Tibial nerve (tissue), 4 donors: ENCODE measurements at places on chromosomes 4 and X. TPM values are rescaled to one million over a fixed set of nuclear protein-coding genes. Genes with fewer than 3 reads are reported as not detected.
A peak's percentile ranks its signal among the peaks of the same experiment; 100 is the strongest.

Gene PRSS48
- total RNA-seq, result not detected

DNA sequence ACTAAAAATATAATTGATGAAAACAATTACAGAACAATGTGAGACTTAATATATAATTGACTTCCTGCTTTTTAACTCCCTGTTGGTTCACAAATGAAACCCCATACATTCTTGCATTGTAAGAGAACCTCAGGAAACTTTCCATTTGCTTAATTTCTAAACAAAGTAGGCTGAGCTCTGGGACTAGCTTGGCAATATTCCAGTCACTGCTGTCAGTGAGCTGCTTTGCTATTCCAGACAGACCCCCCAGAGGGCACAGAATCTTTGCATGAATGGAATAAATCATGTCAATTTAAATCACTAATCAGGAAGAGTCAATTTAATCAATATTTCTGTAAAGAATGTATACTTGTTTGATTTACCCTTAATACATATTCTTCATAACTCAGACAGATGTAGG lies 110.6 kb downstream of the NEXMIF start:
- no peak overlapping the region for H3K27ac ChIP-seq
- DNase-seq, result no peak
- H3K27me3 ChIP-seq, result no peaks in the 10 kb centered on the region

- no peak overlapping the region for H3K27ac ChIP-seq
- no peaks in the 10 kb centered on the region for H3K27me3 ChIP-seq
- H3K4me3 ChIP-seq, result no peak overlapping the region
- H3K4me1 ChIP-seq, result peaks cover 4% of the 10 kb centered on the region
Observed at GRCh38 chr4:48187813-48188212, 53.8 kb upstream of the TXK start.

DNA sequence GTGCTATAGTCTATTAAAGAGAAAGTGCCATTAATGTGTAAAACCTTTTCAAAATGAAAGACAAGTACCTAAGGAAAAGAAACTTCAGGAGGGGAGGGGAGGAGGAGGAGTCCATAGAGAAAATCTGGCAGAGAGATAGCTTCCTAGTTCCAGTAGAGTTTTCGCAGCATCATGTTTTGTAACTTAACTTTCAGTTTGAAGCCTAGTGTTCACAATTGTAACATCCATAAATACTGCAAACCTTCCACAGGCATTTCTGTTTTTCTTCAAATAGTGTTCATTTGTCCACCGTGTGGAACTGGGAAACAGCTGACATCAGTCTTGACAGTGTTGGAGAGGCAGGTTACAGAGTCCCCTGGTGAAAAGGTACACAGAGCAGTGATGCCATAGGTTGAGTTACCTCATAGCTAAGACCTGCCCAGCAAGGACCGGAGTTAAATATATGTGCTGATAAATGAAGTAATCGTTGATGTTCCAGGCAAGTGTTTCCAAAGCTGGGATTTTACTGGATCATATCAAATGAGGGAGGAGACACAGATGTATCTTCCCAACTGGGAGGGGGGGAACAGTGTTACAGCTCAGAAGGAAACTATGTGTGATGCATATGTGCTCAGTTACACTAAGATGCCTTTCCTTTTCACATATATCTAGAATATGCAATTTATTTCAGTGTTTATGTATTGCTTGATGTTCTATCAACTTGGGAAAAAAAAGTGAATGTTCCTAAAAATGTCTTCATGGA lies 369.5 kb upstream of the FAM241A start:
- H3K4me3 ChIP-seq, result no peak overlapping the region
- H3K27me3 ChIP-seq, result no peaks in the 10 kb centered on the region
- no peak overlapping the region for H3K27ac ChIP-seq
- H3K36me3 ChIP-seq, result no peaks in the 10 kb centered on the region
- H3K4me1 ChIP-seq, result no peaks in the 10 kb centered on the region
- DNase-seq, result no peak

DNA sequence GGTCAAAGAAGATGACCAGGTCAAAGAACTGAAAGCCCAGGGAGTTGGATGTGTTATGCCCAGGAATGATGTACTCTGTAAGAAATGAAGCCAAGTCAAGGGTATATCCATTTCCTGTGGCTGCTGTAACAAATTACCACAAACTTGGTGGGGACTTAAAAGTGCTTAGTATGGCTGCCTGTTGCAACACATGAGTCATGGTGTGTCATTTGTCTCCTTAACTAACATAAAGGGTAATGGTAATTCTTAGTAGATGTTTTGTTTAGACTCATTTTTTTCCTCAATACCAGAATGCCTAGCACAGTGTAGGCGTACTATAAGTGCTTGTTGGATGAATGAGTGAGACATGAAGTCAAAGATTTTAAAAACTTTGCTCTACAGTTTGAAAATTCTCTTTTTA lies 45.7 kb downstream of the SYTL5 start:
- no peaks in the 10 kb centered on the region for H3K4me1 ChIP-seq
- no peak for DNase-seq
- no peaks in the 10 kb centered on the region for H3K36me3 ChIP-seq
- no peak overlapping the region for H3K4me3 ChIP-seq
- no peak overlapping the region for H3K27ac ChIP-seq

Gene NEK1
- total RNA-seq, result 100 TPM

DNA sequence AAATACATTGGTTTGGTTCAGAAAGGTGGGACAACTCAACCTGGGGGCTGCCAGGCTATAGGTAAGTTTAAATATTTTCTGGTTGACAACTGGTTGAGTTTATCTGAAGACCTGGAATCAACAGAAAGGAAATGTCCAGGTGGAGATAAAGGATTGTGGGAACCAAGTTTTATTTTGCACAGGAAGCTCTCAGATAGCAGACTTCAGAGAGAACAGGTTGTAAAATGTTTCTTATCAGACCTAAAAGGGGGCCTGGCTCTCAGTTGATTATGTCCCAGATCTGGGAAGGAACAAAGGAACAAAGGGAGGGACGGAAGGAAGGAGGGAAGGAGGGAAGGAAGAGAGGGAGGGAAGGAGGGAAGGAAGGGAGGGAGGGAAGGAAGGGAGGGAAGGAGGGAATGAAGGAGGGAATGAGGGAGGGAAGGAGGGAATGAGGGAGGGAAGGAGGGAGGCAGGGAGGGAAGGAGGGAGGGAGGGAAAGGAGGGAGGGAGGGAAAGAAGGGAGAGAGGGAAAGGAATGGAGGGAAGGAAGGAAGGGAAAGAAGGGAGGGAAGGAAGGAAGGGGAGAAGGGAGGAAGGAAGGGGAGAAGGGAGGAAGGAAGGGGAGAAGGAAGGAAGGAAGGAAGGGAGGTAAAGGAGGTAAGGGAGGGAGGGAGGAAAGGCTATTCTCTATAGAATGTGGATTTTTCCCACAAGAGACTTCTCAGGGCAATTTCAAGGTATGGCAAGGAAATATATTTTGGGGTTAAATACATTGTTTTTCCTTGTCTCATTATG lies 186.7 kb downstream of the DHRSX start:
- no peaks in the 10 kb centered on the region for H3K4me1 ChIP-seq
- H3K27me3 ChIP-seq, result no peaks in the 10 kb centered on the region
- DNase-seq, result no peak
- H3K36me3 ChIP-seq, result no peaks in the 10 kb centered on the region

- H3K4me3 ChIP-seq, result no peak overlapping the region
- no peak overlapping the region for H3K27ac ChIP-seq
- no peaks in the 10 kb centered on the region for H3K4me1 ChIP-seq
- H3K36me3 ChIP-seq, result no peaks in the 10 kb centered on the region
- no peaks in the 10 kb centered on the region for H3K27me3 ChIP-seq
- no peak for DNase-seq
Observed at GRCh38 chrX:139200346-139200745, 330.2 kb upstream of the F9 start.

- H3K27me3 ChIP-seq, result no peaks in the 10 kb centered on the region
- no peak overlapping the region for H3K27ac ChIP-seq
- H3K4me3 ChIP-seq, result peak overlapping the region; percentile 1
- no peak for DNase-seq
- H3K36me3 ChIP-seq, result no peaks in the 10 kb centered on the region
Observed at GRCh38 chr4:159400558-159401225, 297.8 kb downstream of the RAPGEF2 start.

DNA sequence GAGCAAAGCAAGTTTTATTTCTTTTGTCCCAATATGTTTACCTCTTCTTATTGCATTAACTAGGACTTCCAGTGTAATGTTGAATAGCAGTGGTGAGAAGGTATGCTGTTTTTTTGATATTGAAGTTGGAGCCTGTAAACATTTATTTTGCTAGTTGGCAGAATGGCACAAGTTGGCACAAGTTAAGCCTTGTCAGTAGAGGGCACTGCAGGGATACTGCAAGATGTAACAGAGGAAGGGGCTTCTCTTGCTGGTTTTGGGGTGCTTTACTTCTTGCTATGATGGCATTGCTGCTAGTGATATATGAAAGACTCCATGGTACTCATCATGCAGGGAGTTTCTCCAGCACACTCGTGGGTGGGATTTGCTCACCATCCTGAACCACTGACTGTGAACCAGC lies 327.3 kb upstream of the ARX start:
- H3K27ac ChIP-seq, result no peak overlapping the region
- no peak for DNase-seq
- no peak overlapping the region for H3K4me3 ChIP-seq
- no peaks in the 10 kb centered on the region for H3K4me1 ChIP-seq
- no peaks in the 10 kb centered on the region for H3K36me3 ChIP-seq

DNA sequence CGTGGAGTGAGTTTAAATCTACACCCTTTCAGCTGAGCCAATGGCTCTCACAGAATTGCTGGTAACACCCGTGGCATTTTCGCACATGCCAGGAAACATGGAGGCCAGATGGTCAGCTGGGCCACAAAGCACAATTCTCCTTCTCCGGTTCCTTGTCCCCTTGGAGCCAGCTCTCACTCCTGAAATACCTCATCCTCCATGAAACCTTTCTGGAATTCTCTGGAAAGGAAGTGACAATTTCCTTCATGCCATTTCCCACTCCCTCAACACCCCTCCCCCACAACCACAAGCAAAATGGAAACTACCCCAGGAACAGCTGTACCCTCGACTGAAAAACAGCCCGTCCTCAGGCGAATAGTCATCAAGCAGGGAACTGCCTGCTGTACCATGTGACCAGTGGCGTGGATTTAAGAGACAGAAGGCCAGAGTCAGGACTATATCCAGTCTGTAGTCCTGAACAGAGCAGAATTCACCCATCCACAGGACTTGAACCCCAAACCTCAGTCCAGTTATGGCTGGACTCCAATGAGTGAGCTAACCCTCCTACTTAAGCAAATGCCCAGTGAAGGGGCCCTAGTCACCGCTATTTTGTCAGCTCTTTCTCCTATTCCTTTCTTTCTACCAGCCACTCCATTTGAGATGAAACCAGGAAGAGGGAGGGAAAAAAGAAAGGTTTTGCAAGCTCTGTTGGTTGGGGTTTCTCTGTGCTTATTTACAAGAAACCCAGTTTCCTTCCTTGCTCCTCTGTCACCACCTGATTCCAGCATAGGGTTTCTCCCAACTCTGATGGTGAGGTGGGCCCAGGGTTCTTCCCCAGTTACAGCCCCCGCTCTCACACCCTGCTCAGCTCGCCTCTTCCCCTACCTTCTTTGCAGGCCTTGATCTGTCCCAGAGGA lies 24.5 kb downstream of the ELF4 start:
- H3K4me3 ChIP-seq, result no peak overlapping the region
- H3K27me3 ChIP-seq, result no peaks in the 10 kb centered on the region
- peak overlapping the region; percentile 33 for H3K27ac ChIP-seq
- DNase-seq, result no peak
- H3K36me3 ChIP-seq, result no peaks in the 10 kb centered on the region

Gene EDA
- total RNA-seq, result 10.9 TPM
